ENCODE measurements at places on chromosomes 6 and 20. TPM values are rescaled to one million over a fixed set of nuclear protein-coding genes. Genes with fewer than 3 reads are reported as not detected.

DNA sequence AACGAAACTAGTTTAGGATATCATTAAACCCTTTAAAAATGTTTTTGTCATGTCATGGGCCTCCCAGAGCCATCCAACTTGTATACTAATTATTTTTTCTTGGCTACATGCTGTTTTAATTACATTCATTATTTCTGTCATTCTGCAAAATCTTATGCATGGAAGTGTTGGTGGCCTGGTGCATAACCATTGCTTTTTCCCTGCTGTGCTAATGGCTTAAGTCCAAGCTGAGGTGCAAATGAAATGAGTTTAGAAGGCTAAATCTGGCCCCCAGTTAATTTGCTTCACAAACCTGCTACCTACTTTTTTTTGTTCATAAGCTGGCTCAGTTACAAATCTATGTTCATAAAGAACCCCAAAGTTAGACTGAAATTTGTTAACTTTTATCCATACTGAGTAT lies 1249.9 kb downstream of the EPHA7 start:
- no peak overlapping the region for H3K4me3 ChIP-seq
- H3K27ac ChIP-seq = no peak overlapping the region
- no peaks in the 10 kb centered on the region for H3K4me1 ChIP-seq
- ATAC-seq = no peak
- no peaks in the 10 kb centered on the region for H3K27me3 ChIP-seq

DNA sequence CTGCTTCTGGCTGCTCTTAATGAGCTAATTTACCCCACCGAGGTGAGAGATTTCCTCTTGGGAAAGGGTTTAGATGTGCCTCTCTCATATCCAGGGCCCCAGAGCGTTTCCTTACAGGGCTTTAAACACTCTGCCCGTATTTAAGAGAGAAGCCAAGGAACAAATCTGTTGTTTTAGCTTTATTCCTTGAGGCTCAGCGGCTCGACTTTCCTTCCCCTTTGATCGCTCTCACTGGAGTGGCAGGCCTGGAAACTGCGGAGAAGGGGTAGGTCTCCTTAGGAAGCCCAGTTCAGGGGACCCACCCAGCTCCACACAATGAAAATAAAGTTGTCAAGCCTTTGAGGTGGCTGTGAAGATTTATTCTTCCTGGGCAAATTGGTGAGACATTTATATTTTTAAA lies 132.0 kb upstream of the JAG1 start:
- H3K4me3 ChIP-seq = no peak overlapping the region
- no peak overlapping the region for H3K27ac ChIP-seq

PRICKLE4 gene
- not detected for total RNA-seq

GRCh38 chr6:13292774-13293173 lies 35.6 kb downstream of the TBC1D7 start:
- no peak overlapping the region for H3K27ac ChIP-seq
- no peaks in the 10 kb centered on the region for H3K4me1 ChIP-seq
- peaks cover 47% of the 10 kb centered on the region for H3K36me3 ChIP-seq
- no peaks in the 10 kb centered on the region for H3K27me3 ChIP-seq
- H3K4me3 ChIP-seq = no peak overlapping the region
- no peak for ATAC-seq

GRCh38 chr20:38726804-38727606 lies 2.7 kb downstream of the SLC32A1 start:
- no peak for ATAC-seq
- H3K27me3 ChIP-seq = peaks cover 74% of the 10 kb centered on the region
- H3K36me3 ChIP-seq = peaks cover 10% of the 10 kb centered on the region
- H3K27ac ChIP-seq = no peak overlapping the region

All from activated T-helper 17 cell treated with anti-CD3 and anti-CD28 coated beads, Interleukin-2, amount 50 U/mL, for 72 hours (primary cell).